ENCODE measurements at places on chromosomes 7 and 10.

DNA sequence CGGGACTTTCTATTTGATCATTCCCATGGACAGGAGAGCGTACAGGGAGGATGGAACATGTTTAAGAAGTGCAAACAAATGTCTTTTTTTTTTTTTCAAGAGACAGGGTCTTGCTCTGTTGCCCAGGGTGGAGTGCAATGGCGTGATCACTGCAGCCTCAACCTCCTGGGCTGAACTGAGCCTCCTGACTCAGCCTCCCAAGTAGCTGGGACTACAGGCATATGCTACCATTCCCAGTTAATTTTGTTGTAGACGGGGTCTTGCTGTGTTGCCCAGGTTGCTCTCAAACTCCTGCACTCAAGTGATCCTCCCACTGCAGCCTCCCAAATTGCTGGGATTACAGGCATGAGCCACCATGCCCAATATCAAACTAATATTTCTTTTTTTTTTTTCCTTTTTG, 40.5 kb downstream of the SPDYE5 start:
- no peak for DNase-seq

- DNase-seq = no peak
Measured at GRCh38 chr10:117237401-117237991, 3.4 kb upstream of the SLC18A2 start.

- DNase-seq = no peak
Measured at GRCh38 chr7:28065308-28065707, 115.3 kb downstream of the JAZF1 start.

- no peak for DNase-seq
Measured at GRCh38 chr7:100464210-100464660, at the start of gene SPACDR. SPACDR (minus strand) TSS chr7:100464260; CDS start chr7:100464025, 235 bp downstream.

- DNase-seq = no peak
Measured at GRCh38 chr10:49310460-49310859, 11.5 kb downstream of the C10orf71 start.

- DNase-seq = no peak
Measured at GRCh38 chr7:24129597-24129996, 154.4 kb upstream of the NPY start.

DNA sequence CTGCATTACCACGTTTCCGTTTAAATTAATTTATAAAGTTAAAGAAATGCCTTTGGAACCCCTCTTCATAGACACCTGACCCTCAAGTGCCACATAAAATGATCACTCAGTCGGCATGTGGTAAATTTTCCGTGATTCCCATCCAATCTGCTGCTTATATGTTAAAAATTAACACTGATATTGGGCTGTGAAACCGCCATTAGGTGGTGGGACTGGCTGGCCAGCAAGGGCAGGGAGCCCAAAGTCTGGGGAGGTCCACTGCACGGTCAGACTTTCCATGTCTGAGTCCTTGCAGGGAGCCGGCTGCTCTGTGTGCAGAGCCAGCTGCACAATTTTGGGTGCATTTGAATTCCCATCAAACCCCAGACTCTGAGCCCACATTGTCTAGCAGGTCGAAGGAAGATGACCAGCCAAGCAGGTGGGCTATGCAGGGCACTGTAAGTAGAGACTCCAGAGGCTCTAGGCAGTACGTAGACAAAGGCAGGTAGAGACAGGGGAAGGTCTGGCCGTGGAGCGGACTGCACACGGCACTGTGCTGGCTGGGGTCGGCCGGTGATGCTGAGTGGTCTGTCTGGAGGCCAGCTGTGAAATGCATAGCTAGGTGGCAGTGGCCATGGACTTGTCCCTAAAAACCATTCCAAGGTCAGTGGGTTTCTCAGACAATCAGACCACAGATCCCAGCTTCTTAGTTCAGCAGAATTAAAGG, 122.9 kb downstream of the SH3PXD2A start:
- no peak for DNase-seq

Measured in cardiac muscle cell (in vitro differentiated cells and primary cell).